ENCODE measurements at places on chromosomes 5 and 9.

GRCh38 chr5:139120521-139120920 is 77.6 kb downstream of the SIL1 start:
- no peak for DNase-seq

GRCh38 chr5:19256036-19256435 is 732.0 kb downstream of the CDH18 start:
- DNase-seq, result peak; percentile 27

GRCh38 chr5:76196886-76197489 is 113.8 kb downstream of the SV2C start:
- no peak for DNase-seq

DNA sequence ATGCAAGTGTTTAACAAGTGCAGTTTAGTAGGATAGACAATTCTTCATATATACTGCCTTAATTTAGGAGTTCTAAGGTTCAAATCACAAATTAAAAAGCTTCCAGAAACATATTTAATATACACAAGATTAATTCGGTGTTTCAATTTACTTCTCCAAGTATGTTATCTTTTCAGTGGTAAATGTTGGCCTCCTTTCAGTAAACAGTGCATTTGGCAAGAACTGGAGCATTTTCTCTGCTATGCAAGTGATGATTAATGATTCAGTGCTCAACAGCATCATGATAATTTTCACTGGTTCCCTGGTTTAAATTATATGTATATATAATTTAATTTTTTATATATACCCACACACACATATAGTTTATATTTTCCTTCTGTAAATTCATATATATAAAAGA is 541.7 kb downstream of the EFNA5 start:
- DNase-seq, result peak; percentile 19

DNA sequence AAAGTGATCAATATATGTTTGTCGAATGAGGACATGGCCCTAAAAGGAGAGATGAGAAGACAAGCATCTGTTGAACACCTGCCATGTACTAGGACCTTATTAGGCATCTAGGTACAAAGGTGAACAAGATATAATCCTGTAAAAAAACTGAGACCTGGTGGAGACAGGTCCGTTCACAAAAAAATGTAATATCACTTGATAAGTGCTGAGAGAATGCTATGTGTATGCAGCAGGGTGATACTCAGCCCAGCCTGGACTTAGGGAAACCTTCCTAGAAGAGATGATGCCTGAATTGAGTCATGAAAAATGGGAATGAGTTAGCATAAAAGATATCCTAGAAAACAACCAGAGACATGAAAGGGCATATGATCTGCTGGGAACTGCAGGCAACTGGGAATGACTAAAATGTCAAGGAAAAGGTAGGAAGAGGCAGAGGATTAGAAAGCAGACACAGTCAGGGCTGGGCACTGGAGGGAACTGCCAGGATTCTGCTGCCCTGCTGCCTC is 108.5 kb downstream of the ADRB2 start:
- DNase-seq, result no peak

- DNase-seq, result no peak
Measured at GRCh38 chr9:129283705-129284606, 105.9 kb upstream of the IER5L start.

DNA sequence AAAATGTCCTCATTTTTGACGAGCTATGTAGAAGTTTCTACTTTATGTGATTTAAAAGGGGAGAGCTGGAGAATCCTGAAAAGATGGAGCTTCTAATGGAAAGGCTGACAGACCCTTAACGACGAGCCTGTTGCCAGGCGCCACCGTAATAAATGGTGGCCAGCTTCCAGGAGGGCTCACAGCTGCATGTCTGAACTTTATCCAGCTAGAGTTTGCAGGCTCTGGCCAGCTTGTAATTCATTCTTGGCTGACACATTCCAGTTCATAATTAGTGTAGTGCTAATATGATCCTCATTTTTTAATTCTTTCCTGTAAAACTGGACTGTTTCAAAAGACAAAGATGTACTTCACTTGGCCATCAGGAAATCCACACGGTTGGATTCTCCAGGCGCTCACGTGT is 246.7 kb downstream of the GAS1 start:
- DNase-seq, result no peak

GRCh38 chr9:133999851-134000265 is 7.7 kb upstream of the VAV2 start:
- no peak for DNase-seq

- no peak for DNase-seq
Measured at GRCh38 chr5:66689522-66690220, 93.5 kb downstream of the MAST4 start.

DNA sequence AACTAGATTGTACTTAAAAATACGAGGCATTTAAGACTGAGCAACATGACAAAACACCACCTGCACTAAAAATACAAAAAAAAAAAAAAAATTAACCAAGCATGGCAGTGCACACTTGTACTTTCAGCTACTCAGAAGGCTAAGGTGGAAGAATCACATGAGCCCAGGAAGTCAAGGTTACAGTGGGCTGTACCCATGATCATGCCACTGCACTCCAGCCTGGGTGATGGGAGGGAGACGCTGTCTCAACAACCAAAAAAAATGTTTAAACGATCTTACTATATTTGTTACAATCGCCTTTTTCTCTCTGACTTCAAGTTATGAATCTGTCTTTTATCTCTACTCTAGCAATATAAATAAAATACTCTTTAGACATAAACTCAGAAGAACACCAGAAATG is 1454.3 kb downstream of the MAT2B start:
- DNase-seq, result no peak

DNA sequence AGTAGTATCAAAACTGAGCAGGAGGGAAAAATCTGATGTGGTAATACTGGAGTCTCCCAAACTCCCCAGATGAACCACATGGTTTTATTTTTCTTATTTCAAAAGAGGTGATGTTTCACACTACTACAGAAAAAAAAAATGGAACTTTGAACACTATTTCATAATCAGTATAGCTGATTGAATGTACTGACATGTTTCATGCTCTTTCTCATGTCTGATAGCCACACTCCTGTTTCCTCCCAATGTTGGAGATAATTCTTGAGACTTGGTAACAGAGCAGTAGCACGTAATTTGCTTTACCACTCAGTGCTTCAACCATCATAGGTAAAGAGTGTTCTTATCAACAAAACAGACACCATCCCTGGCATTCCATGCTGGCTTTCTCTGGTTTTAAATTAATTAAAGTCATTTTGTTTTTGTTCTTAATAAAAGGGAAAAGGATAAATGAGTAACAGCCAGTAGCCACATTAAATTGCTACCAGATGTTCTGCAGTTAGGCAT is 85.2 kb downstream of the MUSK start:
- no peak for DNase-seq

DNA sequence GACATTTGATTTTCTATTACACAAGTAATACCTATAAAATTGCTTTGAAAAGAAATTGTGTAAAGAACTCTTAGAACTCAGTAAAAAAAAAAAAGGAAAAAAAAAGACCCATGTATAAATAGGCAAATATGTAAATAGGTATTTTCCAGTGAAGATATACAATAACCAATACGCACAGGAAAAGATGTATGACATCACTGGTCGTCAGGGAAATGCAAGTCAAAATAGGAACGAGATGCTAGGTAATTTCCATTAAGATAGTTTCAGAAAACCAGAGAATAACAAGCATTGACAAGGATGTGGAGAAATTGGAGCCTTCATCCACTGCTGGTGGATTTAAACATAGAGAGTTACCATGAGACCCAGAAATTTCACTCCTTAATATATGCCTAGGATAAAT is 708.8 kb downstream of the MTRR start:
- no peak for DNase-seq

GRCh38 chr5:82538339-82539034 is 260.3 kb upstream of the RPS23 start:
- DNase-seq, result no peak

DNA sequence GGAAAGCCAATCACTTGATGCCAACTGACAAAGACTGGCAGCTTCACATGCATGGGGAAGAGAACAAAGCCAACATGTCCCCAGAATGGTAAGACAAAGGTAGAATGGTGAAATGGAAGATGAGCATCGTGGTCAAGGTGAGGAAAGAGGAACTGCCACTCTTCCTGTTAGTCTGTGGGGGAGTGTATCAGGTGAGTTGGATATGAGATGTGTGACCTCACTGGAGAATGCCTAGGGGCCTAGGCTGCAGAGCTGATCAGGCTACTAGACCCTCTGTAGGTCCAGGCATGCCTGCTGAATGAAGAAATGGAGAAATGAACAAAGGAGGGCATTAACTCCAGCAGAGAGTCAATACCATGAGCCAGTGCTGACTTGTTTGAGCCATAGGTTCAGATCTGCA is 112.4 kb upstream of the SLC1A3 start:
- no peak for DNase-seq

GRCh38 chr5:96629774-96630173 is 32.4 kb upstream of the CAST start:
- DNase-seq, result no peak

DNA sequence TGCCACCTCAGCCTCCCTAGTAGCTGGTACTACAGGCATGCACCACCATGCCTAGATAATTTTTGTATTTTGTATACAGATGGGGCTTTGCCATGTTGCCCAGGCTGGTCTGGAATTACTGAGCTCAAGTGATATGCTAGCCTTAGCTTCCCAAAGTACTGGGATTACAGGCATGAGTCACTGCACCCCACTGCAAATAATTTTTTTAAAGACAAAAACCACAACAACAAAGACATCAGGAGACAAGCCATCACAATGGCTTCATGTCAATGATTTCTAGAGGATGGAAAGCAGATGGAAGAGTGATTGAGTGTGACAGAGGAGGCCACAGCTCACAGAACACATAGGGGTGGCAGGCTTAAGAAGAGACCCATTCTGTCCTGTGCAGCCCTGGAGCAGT is 97.9 kb upstream of the PCSK1 start:
- no peak for DNase-seq

GRCh38 chr5:139105621-139106071 is 92.5 kb downstream of the SIL1 start:
- DNase-seq, result peak; percentile 89

GRCh38 chr5:74126294-74126693 is 500.3 kb downstream of the ARHGEF28 start:
- DNase-seq, result no peak

GRCh38 chr9:27967210-27967609 is 393.9 kb upstream of the C9orf72 start:
- DNase-seq, result no peak

DNA sequence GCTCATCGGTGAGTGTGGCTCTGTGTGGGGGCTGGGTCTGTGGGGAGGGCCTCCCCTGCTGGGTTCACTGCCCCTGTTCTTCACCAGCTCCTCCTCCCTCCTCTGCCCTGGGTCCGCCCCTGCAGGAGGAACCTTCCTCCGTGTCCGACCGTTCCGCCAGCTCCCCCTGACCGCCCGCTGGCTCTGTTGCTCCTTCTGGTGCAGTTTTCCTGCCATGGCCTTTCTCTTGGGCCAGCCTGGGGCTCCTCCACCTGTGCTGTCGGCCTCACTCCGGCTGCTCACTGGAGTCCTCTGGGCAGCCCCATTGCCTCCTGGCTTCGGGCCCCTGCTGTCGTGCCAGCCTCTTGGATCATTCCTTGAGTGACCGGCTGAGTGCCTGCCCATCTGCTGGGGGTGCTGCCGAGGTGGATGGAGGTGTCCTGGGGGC is 12.3 kb downstream of the RNU6ATAC start:
- peak; percentile 91 for DNase-seq

GRCh38 chr9:16115994-16116393 is 563.2 kb downstream of the CCDC171 start:
- DNase-seq, result no peak

- DNase-seq, result no peak
Measured at GRCh38 chr9:132168851-132169250, 7.0 kb downstream of the NTNG2 start.

DNA sequence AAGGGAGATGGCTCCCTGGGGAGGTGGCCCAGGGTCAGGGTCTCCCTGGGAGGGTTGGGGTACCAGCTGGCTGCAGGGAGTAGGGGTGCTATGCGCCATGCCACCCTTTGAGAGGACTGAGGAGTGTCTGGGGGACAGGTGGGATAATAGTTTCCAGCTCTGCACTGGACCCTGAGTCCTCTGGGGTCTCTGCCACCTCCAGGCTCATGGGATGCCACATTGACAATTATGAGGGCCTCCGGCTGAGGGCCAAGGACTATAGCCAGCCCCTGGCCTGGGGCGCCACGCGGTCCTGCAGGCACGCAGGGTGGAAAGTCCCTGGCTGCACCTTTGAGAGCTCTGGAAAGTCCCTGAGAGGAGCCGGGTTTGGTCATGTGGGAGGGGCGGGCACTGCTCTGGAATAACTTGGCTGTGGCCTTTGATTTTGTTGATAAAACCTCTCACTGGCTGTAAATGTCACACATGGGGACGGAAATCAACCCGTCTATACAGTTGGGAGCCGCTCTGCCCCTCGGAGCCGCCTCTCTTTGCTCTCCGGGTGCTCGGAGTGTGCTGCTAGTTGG is 16.0 kb downstream of the TRAF2 start:
- DNase-seq, result no peak

GRCh38 chr9:2378266-2378665 is 243.3 kb upstream of the VLDLR start:
- DNase-seq, result no peak

GRCh38 chr5:22896152-22896551 is 43.0 kb upstream of the CDH12 start:
- DNase-seq, result no peak

GRCh38 chr5:168159425-168159824 is 132.0 kb upstream of the WWC1 start:
- no peak for DNase-seq

DNA sequence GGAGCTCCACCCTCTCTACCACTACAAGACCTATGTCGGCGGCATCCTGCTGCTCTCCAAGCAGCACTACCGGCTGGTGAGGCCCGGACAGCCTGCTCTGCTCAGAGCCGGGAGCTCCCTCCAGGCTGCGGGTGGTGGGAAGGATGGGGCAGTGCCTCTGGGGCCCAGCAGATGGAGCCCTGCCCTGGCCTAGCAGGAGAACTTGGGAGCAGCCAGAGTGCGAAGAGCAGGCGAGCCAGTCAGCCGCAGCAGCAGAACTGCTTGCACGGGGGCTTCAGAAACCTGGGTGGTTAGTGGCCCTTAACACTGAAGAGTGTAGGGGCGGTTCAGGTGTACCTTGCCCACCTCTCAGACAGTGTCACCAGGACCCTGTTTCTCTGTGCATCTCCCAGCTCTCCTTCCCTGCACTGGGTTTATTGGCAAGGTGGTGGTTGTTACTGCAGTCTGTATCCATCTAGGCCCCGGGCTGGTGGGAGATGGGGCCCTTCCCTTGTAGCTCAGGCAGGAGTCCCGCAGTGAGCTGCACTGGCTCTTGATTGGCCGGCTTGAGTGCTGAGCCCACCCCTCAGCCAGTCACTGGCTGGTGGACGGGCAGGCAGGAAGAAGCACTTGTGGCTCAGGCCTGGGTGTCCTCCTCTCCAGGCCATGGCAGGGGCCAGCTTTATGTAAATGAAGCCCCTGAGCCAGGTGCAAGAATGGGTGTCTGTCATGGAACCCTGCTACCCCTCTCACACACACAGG is 7.7 kb downstream of the B4GALT7 start:
- DNase-seq, result peak; percentile 85

DNA sequence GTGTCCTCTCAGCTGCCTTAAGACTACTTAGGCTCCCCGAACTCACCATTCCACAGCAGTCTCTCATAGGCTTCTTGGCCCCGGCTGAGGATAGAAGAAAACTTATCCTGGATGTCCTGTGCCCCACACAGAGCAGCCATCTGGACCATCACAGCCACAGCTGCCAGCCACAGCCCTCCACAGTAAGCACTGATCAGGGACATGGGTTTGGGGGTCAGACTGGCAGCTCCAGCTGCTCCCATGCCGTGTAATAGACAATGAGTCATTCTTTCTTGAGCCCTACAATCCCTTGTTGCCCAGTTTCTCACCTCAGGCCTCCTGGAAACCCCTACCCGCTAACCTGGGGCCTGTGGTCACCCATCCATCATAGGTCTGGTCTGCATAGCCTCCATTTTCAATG is 5.7 kb downstream of the CREB3 start:
- no peak for DNase-seq
